Skin of body (tissue), 3 donors: ENCODE measurements at places on chromosomes 13 and 19.

GRCh38 chr13:20544201-20544923, 18.7 kb upstream of the CRYL1 start:
- no peak for DNase-seq

DNA sequence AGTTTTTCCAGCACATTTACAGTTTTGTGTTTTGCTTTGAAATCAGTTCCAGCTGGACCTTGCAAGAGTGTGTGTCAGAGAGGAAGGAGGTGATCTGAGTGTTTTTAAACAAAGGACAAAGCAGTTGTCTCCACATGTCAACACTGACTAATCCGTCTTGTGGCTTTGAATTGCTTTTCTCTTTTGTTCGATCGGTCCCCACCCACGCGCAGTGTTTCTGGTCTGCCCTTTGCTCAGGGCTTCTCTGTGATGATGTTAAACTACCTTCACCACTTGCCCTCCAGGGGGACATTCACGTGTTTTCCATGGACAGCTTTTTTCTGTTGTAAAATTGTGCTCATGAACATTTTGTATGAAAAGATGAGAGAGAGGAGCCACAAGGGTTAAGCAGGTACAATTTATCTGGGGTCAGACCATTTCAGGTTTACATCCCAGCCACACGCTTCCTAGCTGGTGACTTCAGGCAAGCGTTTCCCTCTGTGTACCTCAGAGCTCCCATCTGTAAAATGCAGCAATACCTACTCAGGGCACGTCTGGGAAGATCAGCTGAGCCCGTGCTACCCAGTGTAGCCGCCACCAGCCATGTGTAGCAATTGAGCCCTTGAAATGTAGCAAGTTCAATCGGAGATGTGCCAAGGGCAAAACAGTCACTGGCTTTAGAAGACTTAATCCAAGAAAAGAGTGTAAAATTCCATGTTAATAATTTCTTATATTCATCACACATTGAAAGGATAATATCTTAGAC, 13.5 kb upstream of the PLA2G4C start:
- no peak for DNase-seq

DNA sequence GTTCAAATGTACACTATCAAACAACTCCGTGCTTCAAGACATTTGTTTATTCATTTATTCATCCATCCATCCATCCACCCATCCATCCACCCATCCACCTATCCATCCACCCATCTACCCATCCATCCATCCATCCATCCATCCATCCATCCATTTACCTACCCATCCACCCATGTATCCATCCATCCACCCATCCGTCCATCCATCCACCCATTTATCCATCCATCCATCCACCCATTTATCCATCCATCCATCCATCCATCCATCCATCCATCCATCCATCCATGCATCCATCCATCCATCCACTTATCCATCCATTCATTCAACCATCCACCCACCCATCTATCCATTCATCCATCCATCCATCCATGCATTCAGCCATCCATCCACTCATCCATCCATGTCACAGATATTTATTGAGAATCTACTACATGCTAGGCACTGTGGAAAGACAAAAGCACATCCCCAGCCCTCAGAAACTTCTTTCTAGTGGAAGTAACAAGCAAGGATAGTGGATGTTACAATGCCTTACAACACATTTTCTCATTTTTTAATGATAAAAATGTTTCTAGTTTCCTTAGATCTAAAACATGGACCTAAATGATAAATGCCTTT, 237.6 kb downstream of the ZNF536 start:
- no peak for DNase-seq

DNA sequence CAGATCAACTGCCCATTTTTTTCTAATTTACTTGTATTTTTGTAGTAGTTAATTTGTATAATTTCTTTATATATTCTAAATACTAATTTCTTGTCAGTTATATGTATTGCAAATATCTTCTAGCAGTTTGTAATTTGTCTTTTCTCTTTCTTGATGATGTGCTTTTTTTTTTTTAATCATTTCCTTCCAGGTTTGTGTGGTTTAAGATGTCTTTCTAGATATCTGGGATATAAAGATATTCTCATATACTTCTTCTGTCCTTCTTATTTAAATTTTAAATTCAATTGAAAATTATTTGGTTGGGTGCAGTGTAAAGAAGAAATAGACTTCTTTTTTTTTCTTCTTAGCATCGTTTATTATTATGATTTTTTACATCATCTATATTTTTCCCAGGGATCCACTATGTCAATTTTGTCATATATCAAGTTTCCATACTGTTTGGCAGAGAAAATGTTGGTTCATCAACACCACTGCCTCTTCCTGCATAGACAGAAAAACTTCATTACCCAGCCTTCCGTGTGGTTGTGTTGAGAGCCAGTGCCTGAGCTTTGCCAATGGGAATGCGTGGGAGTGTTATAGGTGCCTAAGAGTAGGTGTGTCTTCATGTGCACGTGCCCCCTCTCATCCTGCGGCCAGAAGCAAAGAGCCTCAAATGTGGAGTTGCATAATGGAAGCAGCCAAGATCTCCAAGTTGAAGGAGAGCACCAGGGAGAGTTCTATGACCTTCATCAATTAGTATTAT, 15.8 kb downstream of the CPB2 start:
- DNase-seq = no peak
